ENCODE measurements at places on chromosomes 1 and 21.

- no peak for DNase-seq
These were observed 2.3 kb upstream of the OPTC start for GRCh38 chr1:203491664-203492063.

GRCh38 chr1:164588516-164589341 is 29.7 kb downstream of the PBX1 start:
- no peak for DNase-seq

DNA sequence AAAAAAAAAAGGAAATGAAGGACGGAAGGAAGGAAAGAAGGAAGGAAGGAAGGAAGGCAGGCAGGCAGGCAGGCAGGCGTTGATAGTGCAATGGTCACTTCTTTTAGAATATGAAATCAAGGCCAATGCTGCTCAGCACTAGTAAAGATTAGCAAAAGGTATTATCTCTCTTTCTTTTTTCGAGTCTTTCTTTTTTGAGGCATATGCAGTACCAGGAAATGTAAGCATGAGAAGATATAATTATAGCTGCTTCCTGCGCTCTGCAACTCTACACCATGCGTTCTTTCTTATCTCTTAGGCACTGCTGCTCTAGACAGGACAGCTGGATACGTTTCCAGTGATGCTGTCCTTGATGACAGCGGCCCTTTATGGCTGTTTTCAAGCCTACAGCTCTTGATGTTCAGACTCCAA is 1512.5 kb upstream of the B3GALT2 start:
- no peak for DNase-seq

- no peak for DNase-seq
These were observed 475 bp upstream of the TDRD10 start for GRCh38 chr1:154501423-154502065.

GRCh38 chr1:70509996-70510876 is 99.2 kb downstream of the CTH start:
- no peak for DNase-seq

DNA sequence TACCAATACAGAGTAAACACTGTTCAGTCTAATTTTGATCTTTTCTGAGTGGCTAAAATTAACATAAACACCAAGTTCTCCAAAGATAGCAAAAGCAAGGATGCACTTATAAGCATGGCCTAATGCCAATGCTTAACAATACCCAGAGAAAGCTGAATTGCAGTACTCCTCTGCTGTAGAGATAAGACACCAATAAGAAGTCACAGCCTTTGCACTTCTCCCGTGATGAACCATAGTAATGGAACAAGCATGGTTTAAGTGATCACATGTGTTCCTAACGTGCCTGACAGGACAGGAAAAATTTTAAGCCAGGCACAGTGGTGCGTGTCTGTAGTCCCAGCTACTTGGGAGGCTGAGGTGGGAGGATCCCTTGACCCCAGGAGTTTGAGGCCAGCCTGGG is 5.6 kb downstream of the PRDX1 start:
- DNase-seq: no peak

DNA sequence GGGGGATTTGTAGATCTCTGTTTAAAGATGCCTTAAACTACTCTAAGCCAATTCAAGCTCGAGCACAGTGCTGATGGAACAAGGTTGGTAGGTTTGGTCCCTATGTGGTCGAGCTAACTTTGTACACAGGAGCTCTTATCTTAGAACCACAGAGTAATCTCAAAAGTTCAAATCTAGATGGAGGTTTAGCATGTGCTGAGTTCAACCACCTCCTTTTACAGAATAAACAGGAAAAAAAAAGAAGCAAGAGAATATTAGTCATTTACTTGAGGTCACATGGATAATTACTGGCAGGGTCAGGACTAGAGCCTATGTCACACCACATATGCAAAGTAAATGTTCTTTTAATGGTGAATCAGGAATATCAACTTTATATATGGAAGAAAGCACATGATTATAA is 86.2 kb downstream of the DTL start:
- DNase-seq: no peak

GRCh38 chr1:79679916-79680315 is 673.4 kb upstream of the ADGRL4 start:
- DNase-seq: no peak

All from activated naive CD8-positive, alpha-beta T cell treated with anti-CD3 and anti-CD28 coated beads, Interleukin-2, amount 50 U/mL, for 16 hours (primary cell).